Fibroblast of skin of back (primary cell): ENCODE measurements at places on chromosomes 6 and 20.
A peak's percentile ranks its signal among the peaks of the same experiment; 100 is the strongest.

DNA sequence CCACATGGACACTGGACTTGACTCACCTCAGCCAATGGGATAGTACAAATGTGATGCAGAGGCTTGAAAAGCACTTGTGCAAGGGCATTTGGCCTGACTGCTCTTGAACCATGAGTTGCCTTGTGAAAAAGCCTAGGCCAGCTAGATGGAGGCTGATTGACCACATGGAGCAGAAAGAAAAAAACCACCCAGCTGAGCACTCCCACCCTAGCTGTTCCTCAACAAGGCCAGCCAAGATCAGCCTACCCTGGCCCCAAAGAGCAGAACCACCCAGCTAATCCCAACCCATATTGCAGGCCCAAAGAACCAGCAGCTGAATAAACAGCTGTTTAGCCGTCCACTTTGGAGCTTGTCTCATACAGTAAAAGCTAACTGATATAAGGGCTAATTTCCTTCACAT, 36.7 kb downstream of the PXDC1 start:
- no peak for DNase-seq

DNA sequence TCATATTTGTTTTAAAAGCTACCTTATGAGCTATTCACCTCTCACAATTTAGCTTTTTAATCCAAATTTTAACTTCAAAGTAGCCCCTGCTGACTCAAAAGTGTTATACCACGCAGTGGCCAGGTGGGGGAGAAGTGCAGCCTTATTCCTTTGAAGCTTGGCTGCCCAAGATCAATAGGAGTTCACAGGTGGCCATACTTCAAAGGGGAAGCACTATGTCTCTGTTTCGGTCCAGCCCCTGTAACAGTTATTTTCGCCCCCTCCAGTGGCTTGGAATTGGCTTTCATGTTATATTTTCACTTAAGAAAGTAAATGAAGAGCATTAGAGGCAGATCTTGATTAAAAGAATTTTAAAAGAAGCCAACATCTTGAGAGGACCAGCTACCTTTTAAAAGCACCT, 608.4 kb downstream of the EPHA7 start:
- peak; percentile 17 for DNase-seq

- no peak for DNase-seq
These were observed 132.0 kb upstream of the RNF24 start for GRCh38 chr20:4147319-4147718.

- no peak for DNase-seq
These were observed 1.9 kb downstream of the B3GALT4 start for GRCh38 chr6:33278810-33279209.

DNA sequence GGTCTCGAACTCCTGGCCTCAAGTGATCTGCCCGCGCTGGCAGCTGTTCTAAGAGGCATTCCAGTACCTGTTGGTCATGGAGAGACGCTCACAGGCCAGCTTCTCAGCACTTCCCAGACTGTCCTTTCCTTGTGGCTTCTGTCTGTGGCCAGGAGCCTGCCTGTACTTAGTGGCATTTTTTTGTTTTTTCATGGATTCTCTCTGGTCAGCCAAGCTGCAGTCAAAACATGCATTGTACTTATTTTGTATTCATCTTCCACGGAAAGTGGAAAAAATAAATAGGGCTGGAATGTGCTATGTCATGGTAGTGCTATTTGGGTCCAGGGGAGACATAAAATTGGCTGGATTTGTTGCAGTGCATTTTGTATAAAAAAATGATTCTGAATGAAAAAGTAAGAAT, 29.1 kb downstream of the ZDHHC14 start:
- DNase-seq = peak; percentile 58

DNA sequence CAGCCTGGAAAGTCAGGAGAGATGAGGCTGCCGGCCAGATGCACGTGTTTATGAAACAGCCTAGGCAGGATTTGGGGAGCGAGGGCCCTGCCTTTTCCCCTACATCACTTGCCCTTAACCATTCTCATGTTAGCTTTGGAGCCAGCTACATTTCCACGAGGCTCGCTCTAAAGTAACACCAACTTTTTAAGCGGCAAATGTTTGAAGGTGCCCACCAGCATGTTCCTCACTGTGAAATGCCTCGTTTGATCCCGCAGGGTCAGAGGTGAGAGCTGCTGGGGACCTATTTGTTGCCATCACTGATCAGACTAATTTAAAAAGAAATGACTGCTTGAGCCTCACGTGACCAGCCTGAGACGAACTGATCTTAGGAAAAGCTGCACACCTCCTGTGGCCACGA, 51.6 kb upstream of the DACT2 start:
- no peak for DNase-seq

GRCh38 chr6:8131265-8131897, 29.0 kb upstream of the EEF1E1 start:
- peak; percentile 70 for DNase-seq

- peak; percentile 87 for DNase-seq
These were observed 21.0 kb downstream of the LATS1 start for GRCh38 chr6:149696901-149697300.

DNA sequence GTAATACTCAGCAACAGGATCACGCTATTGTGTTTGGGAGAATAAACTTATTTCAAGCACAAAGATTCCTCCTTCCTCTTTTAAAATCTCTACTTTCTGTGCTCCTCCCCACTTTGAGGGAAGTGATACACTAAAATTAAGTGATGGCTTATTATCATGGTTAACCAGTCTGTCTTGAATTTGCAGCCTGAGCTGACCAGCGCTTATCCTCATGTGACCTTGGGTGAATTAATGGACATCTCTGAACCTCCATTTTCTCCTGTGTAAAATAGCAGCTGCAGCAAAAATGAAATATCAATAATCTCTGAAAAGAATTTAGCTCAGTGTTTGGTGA, 222.6 kb downstream of the BCAS1 start:
- no peak for DNase-seq
